Cortex of kidney (tissue), 1 donor: ENCODE measurements at places on chromosomes 13 and 19.

DNA sequence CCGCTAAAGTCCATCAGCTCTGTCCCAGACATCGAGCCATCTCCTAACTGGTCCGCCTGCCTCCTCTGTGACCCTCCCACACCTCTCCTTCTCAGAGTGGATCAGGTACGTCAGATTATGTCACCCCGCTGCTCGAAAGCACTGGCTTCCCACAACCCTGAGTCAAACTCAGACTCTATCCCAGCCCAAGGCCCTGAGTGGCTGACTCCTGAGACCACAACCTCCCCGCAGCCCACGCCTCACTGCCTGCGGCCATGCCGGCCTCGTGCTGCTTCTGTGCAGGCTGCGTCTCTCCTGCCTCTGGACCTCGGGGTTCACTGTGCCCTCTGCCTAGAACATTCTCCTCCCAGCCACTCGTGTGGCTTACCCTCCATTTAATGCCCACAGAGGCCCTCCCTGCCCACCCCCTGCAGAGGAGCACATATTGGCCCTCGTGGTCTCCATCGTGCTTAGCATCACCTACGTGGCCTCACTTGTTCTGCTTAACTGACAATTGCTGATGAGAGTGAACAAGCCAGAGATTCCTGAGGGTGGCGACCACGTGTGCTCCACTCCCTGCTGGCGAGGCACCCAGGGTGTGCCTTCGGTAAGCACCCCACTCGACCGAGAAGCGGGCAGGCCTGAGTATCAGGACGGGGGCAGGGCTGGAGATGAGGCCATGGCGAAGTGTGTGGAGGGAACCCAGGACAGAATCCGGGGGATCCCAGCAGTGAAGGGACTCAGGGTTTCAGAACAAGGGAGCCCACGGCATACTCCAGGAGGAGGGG is 13.5 kb upstream of the FKRP start:
- DNase-seq, result no peak

DNA sequence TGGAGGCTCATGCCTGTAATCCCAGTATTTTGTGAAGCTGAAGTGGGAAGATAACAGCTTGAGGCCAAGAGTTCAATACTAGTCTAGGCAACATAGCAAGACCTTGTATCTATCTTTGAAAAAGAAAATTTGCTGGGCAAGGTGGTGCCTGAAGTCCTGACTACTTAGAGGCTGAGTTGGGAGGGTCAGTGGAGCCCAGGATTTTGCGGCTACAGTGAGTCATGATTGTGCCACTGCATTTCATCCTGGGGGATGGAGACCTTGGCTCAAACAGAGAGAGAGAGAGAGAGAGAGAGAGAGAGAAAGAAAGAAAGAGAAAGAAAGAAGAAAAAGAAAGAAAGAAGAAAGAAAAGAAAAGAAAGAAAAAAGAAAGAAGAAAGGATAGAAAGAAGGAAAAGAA is 1872.3 kb upstream of the PCDH20 start:
- DNase-seq, result no peak

DNA sequence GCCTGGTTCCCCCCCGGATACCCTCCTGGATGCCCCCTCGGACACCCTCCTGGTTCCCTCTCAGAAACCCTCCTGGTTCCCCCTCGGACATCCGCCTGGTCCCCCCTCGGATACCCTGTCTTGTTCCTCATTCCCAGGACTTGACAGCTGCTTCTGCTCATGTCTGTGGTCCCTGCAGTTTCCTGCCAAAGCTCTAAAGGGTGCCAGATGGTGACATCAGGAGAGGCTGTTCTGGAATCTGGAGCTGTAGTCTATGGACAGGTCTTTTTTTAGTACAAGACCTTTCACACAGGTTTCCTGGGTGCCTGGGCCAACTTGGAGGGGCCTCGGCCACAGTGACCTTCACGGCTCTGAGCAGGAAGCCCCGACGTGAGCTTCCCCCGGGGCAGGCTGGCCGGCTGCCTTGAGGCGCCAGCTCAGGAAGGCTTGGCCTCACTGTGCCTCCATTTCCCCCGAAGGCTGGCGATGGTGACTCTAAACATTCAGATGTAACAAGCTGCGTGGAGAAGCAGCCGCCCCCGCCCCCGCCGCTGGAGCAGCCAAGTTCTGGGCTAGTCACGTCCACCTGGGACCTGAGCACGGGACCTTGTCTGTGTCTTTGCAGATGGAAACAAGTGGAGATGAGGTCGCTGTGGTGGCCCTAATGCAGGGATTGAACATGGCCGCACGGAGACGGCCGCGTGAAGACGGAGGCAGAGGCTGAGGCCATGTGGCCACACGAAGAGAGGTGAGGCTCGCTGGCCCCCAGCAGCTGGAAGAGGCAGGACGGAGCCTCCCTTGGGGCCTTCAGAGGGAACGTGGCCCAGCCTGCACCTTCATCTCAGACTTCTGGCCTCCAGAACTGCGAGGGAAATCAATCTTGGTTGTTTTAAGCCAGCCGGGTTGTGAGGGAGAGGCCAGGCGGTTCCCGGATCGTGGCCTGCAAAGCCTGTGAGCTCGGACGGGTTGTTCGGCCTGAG is 12.7 kb downstream of the SGTA start:
- DNase-seq, result no peak

GRCh38 chr13:110555601-110556223 is 5.8 kb downstream of the RAB20 start:
- DNase-seq, result no peak

DNA sequence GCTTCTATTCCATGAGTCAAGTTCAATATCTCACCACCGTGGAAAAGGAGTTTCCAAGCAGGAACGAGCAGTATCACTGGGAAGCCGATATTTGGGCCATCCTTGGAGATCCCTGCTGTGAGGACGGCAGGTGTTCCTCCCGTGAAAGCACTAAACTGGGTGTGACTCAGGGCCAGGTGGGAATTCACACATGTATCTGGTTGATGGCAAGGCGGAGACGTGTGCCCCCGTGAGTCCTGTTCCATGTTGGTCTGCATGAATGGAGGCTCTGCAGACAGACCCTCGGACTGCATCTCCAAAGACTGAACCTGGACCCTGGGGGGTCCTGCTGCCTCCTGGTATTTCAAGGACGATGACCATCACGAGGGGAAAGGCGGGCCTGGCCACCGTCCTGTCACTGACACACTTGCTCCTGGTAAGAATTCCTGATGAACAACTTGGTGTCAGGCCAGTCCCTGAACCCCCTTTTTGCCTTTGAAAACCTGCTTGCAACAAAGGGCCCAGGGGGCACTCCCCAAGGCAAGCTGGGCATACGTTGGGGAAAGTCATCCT is 22.8 kb upstream of the GAS6 start:
- DNase-seq, result no peak

DNA sequence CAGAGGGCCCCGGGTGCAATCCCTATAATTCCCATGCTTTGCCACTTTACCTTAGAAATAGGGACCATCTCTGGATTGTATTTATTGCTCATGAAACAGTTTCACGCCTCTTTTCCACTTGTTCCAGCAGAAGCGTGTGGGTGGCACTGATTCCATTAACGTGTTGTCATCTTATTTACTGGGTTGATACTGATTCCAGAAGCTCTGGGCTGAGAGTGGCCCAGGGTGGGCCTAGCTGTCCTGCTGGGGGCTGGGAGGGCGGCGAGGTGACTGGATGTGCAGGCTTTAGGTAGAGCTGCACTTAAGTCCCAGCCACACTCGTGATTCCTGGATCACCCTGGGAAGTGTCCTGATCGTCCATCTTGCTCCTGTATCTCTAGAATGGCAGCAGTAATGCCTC is 155.0 kb downstream of the TEX29 start:
- DNase-seq, result no peak

DNA sequence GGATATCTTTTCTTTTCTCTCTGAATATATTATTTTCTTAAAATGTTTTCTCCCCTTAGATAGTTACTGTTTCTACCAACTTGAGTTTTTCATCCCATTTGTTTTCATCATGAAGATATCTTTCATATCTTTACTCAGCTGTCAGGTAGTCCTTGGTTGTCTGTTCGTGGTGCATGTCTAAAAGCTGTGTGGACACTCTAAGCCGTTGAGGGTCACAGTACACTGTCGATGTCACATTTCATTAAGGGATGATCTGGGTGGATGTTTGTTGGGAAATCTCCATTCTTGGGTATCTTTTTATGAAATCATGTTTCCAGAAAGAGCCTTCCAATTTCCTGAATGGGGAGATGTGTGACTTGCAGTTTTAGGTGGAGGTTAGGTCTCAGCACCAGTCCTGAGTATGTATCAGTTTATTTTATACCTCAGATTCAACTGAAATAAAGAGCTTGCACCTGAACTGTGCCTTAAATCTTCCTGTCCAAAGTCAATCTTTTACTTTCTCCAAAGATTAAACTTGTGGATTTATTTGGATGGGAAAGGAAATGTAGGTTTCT is 23.2 kb downstream of the ZMYM2 start:
- DNase-seq, result no peak

- no peak for DNase-seq
These were observed 1.2 kb downstream of the LRCH1 start for GRCh38 chr13:46553886-46554858.

DNA sequence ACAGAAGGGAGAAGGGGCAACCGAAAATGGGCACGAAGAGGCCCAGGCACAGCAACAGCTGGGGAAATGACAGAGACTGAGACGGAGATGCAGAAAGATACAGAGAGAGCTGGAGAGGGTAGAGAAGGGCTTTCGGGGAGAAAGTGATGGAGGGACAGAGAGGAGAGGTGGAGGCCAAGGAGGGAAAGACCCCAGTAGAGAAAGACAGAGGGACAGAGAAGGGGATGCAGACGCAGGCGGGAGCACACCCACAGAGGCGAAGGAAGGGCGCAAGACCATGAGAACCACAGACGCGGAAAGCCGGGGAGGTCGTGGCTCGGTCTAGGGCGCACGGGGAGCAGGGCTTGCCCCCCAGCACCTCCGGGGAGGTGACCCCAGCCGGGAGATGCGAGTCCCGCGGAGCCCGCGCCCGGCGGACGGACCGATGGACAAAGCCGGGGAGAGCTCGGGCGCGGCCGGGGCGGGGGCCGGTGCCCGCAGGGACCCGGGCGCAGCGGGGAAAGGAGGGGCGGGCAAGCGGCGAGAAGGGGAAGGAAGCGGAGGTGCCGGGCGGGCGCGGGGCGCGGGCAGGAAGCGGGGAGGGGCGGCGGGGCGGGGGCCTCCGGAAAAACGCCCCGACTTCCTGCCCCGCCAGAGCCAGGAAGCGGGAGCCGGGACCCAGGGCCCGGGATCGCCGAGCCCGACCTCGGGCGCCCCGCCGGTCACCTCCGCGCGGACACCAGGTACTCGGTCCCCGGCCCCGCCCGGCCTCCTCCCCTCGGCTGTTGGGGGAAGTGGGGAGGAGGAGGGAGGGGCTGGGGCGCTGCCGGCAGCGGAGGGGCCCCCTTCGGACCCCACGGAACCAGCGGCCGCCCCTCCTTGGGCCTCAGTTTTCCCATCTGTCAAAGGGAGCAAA is at the start of gene ARHGEF1:
TSS of gene ARHGEF1 (plus strand) at position 617 of the 895 bp plus-strand sequence. CDS start 4,899 bp downstream, outside the sequence.
- no peak for DNase-seq

GRCh38 chr13:110391273-110391672 is 84.2 kb downstream of the COL4A2 start:
- DNase-seq, result no peak

DNA sequence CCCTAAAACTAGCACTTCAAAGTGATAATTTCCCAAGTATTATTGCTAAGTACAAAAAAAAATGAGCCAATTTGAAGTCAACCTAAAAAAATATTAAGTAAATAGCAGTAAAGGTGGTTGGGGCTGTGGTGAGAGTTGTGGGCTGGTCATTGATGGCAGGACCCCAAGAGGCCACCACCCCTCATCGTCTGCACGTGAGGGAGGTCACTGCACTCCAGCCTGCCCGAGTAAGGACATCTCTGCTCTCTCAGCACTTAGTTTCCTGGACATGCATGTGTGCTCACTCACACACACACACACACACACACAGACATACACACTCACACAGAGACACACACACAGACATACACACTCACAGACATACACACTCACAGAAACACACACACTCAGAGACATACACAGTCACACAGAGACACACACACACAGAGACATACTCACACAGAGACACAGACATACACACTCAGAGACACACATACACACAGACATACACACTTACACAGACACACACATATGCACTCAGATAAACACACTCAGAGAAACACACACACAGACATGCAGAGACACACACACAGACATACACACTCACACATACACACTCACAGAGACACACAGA is 127.2 kb upstream of the SOX1 start:
- DNase-seq, result no peak

DNA sequence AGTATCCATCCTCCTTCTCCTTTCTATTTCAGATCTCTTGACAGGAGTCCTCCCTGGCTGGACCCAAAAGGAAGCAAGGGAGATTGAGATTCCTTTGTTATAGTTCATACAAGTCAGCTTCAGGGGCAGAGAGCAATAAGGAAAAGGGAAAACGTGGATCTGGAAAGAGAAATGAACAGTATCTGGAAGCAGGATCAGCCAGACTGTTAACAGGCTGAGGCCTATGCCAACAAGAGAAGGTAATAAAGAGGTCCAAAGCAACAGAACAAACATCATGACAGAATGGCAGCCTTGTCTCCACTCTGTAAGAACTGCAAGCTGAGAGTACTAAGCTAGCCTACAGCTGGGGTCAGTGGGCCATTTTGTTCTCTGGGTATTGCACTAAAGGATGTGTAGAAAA is 64.5 kb downstream of the RAP2A start:
- no peak for DNase-seq

GRCh38 chr13:81686877-81687276 is 1346.0 kb upstream of the SPRY2 start:
- DNase-seq, result no peak

- no peak for DNase-seq
These were observed 104.7 kb downstream of the TUBGCP3 start for GRCh38 chr13:112483299-112483698.

DNA sequence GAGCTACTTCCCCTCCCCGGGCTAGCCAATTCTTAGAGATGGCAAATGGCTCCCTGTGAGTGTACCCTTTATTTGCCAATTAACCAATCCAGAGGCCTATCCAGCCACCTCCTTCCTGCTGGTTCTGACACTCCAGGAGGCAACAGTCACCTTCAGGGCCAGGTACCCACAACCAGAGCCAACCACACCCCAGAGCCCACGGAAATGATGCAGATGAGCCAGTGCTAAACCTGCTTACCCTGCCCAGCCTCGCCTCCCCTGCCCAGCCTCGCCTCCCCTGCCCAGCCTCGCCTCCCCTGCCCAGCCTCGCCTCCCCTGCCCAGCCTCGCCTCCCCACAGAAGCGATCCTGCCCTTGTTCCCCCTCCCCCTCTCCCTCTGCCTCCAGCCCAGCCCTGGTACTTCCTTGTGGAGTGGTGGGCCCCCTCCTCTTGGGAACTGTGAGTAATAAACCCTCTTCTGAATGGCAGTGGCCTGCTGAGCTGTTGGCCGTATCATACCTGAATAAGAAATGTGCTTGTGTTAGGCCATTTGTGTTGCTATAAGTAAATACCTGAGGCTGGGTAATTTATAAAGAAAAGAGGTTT is 173.8 kb upstream of the RNF113B start:
- no peak for DNase-seq

GRCh38 chr13:79541426-79542049 is 60.6 kb downstream of the NDFIP2 start:
- no peak for DNase-seq

DNA sequence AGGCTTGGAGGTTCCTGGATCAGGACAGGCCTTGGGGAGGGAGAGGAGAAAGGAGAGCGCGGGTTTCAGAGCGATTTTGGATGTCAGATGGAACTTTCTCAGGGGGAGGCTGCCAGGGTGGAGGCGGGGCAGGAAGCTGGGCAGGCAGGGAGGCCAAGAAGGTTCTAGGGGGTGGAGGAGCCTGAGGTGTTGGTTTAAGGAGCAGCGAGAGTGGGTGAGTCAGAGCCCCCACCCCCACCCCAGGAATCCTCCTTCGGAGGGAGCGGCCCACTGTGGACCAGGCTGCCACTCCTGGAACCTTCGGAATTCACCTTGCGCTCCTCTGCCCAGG is 15.9 kb upstream of the NOP53 start:
- DNase-seq, result no peak
